Left cardiac atrium (tissue), 4 donors: ENCODE measurements at places on chromosomes 16 and 17.

- no peak for DNase-seq
Measured at GRCh38 chr17:62780951-62781350, 27.2 kb downstream of the MARCHF10 start.

- DNase-seq = peak; percentile 61
Measured at GRCh38 chr17:17566896-17567513, 24.5 kb downstream of the PEMT start.

- no peak for DNase-seq
Measured at GRCh38 chr17:7495906-7496434, 11.8 kb downstream of the POLR2A start.

DNA sequence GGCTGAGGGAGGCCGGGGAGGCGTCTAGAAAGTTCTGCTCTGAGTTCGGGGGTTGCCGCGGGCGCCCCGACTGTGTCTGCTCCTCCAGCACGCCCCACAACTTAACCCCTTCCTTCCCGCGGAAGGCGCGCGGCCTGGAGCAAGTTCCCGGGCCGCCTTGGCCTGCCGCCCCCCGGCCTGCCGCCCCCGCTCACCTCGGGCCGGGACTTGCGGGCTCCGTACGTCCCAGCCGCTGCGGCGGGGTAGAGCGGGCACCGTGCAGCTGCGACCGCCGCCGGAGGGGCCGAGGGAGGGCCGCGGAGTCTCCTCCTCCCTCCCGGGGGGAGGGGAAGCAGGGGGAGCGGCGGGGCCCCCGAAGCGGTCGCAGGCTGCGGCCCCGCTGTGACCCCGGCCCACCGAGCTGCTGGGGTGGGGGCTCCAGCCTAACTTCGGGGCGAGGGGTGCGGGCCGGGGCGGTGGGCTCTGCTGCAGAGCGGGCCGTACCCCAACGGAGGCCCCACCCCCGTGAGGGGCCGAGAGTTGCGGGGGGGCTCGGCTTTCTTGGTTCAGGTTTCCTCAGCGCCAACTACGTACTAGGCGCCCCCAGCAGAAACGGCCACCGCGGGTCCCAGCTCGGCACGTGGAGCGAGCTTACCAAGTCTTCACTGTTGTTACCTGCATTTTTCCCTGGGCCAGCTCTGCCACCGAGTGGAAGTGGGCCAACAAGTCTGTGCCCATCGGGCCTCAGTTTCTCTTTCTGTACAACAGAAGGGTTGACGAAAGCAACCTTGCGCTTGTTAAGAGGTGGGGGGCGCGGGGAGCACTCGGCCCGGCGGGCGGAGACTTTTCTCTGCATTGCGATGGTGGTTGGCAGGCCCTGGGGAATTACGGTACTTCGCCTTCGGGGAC is at the start of gene CCDC102A:
TSS of gene CCDC102A (minus strand) at position 266 of the 888 bp plus-strand sequence. CDS start 7,394 bp downstream, outside the sequence.
- no peak for DNase-seq

DNA sequence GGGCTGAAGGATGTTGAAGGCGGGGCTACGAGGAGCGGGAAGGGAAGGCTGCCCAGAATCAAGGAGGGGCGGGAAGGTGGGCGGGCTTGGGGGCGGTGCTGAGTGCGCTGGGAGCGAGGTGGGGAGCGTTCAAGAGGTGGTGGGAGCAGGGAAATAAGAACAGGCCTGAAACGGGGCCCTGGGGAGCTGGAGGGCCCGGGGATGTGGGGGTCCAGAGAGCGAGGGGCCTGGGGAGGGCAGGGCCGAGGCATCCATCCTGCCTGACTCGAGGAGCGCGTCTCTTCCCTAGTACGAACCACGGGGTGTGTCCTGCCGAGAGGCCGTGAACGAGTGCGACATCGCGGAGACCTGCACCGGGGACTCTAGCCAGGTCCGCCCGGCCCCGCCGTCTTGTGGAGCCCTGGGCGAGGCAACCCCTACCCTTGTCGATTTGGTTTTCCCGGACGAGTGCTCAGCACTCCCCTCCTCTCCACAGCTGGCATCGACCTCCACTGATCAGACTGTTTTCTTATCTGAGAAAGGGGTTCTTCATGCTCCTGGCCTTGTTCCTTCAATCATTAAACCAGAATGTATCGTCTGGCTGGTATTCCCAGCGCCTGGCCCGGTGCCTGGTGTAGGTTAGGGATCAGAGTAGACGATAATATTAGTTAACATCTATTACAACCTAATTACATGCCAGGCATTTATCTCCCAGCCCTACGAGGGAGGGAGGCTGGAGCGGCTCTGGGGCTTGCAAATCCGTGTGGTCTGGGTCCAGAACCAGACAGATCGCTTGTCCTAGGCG is 17.2 kb downstream of the ADAM11 start:
- no peak for DNase-seq

- DNase-seq = no peak
Measured at GRCh38 chr17:17239832-17240231, 2.9 kb upstream of the FLCN start.

- no peak for DNase-seq
Measured at GRCh38 chr16:75416904-75417565, 16.3 kb downstream of the CFDP1 start.

- DNase-seq = no peak
Measured at GRCh38 chr17:80123791-80124190, 22.4 kb downstream of the GAA start.

DNA sequence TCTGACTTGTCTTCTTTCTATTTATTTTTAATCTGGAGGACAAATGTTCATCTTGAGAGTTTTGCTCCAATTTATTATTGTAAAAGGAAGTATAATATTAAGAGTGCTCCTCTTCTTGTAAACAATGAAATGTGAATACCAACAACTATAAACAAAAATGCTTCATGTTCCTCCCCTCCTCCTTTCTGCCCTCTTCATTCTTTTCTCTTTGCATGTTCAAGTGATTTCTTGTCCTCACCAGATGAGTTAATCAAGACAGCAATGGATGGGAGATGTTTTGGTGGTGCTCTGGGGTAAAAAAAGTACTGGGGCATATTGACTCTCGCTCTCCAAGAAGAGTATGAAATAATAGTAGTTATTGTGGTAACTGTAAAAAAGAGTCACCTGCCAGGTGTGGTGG is 24.3 kb downstream of the ITGB3 start:
- no peak for DNase-seq

DNA sequence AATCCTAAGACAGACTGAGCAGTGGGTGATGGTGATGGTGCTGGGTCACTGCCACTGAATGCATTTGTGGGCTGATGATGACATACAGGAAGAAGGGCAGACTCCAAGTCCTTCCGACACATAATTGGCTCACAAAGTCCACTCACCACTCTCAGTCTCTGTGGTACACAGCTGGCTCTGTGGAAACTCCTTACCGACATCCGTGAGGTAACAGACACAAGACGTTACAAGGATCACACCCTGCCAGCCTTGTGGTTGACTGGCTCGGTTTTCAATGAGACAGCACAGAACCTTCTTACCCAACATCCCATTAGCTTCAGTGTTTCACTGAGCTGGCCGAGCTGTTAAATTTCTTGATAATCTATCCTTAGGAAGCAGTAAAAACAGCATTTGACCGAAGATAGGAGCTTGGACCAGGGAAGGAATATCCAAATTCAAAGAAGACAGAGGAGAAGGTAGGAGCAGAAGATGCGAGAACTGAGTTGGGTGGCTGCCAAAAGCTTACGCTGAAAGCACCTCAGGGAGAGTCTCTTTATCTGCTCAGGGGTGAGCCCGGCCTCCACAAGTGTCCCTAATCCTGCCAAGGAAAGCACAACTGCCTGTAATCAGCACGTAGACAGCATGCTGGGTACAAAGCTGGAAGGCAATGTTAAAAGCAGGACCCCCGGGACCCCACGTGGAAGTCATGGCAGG is 5.5 kb upstream of the MXRA7 start:
- DNase-seq = peak; percentile 78

DNA sequence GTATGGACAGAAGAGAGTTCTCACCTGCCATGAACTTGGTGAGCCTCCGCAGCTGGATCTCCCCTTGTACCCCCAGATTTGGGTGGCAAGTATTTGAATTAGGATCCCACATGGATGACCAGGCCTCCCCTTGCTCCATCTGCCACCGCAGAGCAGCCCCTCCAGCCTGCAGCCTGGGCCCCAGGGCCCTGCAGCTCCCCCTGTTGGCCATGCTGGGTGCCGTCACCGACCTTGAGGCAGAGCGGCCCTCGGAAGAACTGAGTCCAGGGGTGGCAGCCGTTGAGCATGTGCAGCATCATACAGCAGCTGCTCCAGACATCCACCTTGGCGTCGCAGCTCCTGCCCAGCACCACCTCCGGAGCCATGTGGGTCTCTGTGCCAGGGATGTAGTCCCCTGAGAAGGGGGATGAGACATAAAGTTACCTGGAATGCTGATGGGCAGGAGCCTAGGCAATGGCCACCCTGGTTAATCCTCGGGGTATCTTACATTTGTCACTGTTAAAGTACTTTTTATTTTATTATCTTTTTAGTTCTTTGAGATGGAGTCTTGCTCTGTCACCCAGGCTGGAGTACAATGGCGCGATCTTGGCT is 9.0 kb upstream of the SPATA32 start:
- no peak for DNase-seq

DNA sequence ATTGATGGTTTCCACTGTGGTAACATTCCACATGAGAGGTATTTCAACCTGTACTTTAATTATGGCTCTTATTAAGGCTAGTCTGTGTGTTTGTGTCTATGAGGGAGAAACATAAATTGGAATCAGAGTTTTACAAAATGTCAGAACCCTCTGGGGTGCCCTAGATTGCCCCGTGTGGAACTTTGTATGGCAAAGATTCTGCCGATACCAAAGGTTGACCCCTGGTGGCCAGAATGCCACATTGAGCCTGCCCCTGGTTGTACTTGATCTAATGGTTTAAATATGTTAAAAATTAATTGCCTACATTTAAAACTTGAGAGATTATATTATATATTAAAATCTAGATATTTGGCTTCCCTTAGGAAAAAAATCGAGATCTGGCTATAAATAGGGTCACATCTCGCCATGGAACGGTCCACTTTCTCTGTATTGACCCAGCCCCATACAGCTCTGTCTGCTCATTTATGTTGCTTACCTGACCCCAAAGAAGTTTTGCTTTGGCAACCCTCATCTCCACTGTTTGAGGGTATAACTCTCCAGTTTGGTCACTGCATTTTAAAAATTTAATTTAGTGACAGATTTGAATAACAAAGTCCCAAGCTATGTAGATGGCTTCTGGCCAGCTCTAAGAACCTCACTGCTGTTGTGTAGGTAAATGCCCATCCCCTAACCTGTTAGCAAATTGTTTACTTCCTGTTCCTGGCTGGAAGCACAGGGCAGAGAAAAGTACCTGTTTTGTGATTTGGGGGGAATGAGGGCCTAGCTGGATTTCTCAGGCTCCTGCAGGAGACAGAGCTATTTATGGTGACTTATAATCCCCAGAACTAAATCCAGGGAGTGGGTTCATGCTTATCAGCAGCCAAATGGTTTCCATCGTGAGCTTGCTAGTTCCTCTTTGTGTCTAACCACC is 95.0 kb downstream of the PLCG2 start:
- DNase-seq = peak; percentile 48

GRCh38 chr17:74730491-74731346 is 6.3 kb upstream of the RAB37 start:
- DNase-seq = no peak

GRCh38 chr17:7582396-7583252 is 1.0 kb upstream of the MPDU1 start:
- peak; percentile 53 for DNase-seq

DNA sequence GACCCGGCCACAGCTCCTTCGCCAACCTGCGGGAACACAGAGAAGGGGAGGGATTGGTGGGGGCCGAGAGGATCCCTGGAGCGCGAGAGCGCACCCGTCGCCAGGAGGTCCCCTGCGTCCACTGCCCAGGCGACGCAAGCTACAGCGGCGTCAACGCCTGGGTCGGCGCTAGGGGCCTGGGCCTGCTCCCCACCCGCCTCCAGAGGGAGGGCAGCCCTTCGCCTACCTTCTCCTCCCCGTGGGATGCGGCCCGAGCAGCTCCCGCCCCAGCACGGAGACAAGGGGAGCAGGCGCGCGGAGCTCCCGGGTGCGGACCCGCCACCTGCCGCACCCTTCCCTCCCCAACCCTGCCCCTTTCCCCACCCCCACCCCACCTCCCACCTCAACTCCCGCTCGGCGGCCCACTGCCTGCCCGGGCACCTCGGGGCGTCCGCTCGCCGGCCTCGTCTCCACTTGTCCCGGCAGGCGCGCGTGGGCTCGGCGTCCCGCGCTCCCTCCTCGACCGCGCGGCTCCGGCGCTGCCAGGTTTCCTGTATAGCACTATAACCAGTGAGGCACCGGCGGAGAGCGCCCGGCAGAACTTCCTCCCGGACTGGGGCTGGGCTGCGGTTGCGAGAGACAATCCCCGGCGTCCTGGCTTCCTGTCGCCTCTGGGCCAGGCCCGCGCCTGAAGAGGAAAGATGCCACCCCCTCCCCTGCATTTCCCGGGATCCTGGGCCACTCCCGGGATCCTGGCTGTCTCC is 119.1 kb upstream of the SMURF2 start:
- peak; percentile 81 for DNase-seq

DNA sequence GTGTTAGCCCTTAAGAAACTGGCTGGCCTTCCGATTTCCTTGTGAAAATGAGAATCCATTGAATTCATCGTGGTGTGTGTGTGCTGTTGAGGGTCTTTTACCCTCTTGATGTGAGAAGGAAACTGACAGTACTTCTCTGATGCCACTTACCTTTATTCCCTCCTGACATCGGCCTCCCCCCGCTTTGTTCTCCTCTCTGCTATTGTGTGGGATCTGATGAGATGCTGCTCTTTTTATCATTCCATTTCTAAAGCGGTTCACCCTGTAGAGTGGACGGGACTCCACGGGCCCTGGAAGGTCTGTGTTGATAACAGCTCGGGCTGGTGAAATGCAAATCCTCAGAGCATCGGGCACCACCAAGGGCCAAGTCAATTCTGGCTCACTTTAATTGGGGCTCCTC is 69.8 kb downstream of the MARCHF10 start:
- no peak for DNase-seq

DNA sequence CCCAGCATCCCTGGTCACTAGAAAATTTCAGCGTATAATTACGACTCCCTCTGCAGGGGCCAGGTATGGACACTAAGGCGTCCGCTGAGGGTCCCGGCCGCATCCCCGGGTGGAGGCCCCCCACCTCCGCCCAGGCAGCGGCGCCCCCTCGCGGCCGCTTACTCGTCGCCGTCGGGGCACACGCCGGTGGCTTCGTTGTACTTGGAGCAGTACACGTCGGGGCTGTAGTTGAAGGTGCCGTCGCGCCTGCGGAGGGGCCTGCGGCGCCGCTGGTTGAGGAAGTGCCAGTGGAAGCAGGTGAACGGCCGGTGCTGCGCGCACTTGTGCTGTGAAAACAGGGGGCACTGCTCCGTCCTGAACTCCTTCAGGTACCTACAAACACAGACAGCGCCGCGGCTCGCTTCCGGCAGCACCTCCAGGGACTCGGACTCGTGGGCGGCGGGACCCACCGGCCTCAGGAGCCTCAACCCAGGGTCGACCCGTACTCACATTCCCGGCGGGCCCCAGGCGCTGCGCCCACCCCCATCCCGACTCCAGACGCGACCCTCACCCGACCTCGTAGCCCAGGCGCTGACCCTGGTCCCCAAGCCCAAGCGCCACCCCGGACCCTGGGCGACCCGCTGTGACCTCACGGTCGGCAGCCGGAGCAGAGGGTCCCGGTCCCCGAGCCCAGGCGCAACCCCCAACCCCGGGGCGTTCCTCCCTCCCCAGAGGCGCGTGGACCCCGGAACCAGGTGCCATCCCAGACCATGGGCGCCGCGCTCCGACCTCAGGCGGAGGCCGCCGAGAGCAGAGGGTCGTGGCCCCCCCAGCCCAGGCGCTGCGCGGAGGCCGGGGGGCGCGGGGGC is 596 bp downstream of the UNKL start:
- DNase-seq = peak; percentile 58
